ENCODE measurements at places on chromosomes 2 and 18. TPM values are rescaled to one million over a fixed set of nuclear protein-coding genes. Genes with fewer than 3 reads are reported as not detected.

The MDH1B gene
- 0.75 TPM for total RNA-seq

The RAPH1 gene
- total RNA-seq, result 29.5 TPM

The CD207 gene
- total RNA-seq, result 0.17 TPM

The KCNG2 gene
- not detected for total RNA-seq

The PTPRM gene
- total RNA-seq, result 123 TPM

The WDR43 gene
- total RNA-seq, result 22.5 TPM

Measured in heart left ventricle (tissue), 16 donors.